ENCODE measurements at places on chromosomes 5 and 9. TPM values are rescaled to one million over a fixed set of nuclear protein-coding genes. Genes with fewer than 3 reads are reported as not detected.

SV2C gene
- not detected for total RNA-seq

DNA sequence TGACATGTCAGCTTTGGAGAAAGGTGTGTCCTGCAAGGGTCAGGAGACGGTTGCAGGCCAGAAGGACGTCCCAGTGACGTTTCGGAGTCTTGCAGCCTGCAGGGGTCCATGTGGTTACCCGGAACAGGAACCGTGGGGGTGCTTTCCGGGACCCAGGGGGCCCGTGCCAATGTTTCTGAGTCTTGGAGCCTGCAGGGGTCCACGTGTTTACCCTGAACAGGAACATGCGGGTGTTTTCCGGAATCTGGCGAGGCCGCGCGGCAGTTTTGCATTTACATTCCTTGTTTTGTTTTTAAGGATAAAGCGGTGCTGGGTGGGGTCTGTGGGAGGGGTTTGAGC is 30.6 kb downstream of the NKD2 start:
- no peak for DNase-seq

DNA sequence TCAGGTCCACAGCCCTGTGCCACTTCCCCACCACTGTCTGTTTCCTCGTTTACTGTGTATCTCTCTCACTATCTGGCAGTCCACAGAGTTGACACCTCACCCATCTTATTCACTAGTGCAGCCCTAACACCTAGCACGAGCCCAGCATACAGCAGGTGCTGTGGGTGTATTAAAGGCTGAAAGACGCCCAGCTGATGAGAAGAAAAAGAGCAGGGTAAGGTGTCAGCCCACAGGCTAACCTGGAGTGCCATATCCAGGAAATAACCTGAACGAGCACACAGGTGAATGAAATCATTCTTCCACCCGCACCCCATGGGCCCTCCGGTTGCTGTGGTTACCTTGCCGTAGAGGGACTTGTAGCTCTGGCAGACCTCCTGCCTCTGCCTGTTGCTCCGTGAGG is 18.6 kb downstream of the ANXA6 start:
- DNase-seq = peak; percentile 39

DNA sequence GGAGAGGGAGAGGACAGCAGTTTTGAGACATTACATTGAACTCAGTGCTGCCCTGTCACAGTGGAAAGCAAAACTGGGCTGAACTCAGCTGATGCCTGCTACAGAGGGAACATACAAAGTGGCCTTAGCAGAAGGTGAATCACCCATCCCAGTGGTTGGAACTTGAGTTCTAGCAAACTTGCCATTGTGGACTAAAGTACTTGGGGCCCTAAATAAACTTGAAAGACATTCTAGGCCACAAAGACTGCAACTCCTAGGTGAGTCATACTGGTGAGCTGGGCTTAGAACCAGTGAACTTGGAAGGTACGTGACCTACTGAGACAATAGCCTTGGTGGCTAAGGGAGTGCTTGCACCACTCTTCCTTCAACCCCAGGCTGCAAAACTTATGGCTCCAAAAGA is 155.7 kb upstream of the RIOK2 start:
- no peak for DNase-seq

KIF12 gene
- not detected for total RNA-seq

HAVCR1 gene
- not detected for total RNA-seq

- peak; percentile 42 for DNase-seq
These were observed 283.3 kb upstream of the TUT7 start for GRCh38 chr9:86637515-86637914.

Measured in activated CD8-positive, alpha-beta T cell treated with anti-CD3 and anti-CD28 coated beads for 36 hours (primary cell).